Activated effector memory CD4-positive, alpha-beta T cell treated with Interleukin-2 at 50 U/mL for 16 hours (primary cell): ENCODE measurements at places on chromosomes 7 and 10.

GRCh38 chr10:12796401-12797160 is 204.9 kb downstream of the CCDC3 start:
- DNase-seq, result no peak

DNA sequence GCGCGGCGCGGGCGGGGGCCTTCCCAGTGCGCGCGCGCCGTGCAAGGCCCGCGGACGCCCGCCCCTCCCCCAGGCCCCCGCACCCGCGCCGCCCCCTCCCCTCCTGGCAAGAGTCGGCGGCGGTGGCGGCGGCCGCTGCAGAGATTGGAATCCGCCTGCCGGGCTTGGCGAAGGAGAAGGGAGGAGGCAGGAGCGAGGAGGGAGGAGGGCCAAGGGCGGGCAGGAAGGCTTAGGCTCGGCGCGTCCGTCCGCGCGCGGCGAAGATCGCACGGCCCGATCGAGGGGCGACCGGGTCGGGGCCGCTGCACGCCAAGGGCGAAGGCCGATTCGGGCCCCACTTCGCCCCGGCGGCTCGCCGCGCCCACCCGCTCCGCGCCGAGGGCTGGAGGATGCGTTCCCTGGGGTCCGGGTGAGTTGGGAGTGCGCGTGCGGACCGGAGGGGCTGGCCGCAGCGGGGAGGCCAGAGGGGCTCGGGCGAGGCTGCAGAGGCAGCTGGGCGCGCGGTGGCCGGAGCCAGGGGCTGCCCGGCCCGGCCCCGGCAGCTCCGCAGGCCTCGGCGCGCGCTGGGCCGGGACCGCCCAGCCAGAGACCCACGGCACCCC is at the start of gene BMPR1A:
Gene BMPR1A, plus strand, starts transcription at position 109 of the 602 bp plus-strand sequence. CDS start 119,400 bp downstream, outside the sequence.
- DNase-seq, result no peak

DNA sequence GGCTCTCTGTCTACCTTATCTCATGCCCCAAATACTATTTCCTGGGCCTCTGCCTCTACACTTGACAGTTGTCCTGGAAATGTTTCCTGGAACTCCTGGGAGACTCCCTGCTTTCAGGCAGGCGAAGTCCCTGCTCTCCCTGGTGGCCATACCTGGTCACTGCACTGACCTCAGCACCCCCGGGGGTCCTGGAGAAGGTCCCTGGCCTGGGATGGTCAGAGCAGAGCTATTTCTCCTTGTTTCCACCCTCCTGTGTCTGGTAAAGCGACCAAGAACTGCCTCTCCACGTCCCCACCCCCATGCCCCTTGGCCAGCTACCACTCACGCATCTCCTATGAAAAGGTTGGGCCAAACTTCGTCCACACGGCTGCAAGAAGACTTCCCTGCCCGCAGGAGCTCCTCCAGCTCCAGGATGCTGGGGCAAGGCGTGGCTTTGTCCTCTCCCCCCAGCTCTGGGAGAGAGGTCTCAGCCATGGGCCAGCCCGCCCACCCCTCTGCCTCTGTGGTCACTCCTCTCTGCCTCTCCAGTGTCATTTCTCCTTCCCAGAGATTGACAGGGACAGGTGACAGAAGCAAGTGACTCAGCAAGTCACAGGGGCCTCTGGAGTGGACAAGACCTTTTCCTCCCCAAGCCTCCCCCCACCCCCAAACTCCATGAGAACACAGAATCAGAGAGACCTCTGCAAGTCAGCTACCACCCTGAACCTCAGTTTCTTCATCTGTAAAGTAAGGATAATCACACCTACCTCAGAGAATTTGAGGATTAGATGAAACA is 2.6 kb upstream of the SAMD8 start:
- no peak for DNase-seq

GRCh38 chr7:60017-60675 is 132.2 kb upstream of the FAM20C start:
- DNase-seq, result no peak

DNA sequence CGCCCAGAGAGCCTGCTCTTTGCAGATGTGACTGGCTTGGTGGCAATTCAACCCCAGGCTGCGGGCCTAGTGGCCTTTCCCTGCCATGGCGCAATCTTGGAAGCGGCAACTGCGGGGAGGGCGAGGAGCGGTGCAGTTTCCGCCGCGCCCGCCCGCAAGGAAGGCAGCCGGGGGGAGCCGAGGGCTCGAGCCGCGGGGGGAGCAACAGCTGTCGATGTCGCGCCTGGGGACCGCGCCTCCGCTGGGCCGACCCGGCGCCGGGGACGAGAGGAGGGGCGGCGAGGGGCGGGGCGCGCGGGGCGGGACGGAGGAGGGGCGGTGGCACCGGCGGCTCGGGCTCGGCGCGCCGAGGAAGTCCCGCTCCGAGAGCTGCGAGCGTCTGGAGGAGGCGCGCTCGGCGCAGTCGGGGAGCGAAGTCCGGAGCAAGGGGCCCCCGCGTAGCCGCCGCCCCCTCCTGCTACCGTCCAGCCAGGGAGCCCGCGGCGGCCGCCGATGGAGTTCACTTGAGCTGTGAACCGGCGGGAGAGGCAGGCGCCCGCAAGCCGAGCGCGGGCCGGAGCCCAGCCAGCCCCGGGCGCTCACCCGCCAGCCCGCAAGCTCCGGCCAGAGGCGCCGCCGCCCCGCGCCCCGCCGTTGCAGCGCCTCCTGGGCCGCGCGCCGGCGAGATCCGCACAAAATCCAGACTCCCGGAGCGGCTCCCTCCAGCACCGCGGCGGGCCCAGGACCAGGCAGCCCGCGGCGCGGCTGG is 438.1 kb upstream of the GALNT17 start:
- peak; percentile 46 for DNase-seq

DNA sequence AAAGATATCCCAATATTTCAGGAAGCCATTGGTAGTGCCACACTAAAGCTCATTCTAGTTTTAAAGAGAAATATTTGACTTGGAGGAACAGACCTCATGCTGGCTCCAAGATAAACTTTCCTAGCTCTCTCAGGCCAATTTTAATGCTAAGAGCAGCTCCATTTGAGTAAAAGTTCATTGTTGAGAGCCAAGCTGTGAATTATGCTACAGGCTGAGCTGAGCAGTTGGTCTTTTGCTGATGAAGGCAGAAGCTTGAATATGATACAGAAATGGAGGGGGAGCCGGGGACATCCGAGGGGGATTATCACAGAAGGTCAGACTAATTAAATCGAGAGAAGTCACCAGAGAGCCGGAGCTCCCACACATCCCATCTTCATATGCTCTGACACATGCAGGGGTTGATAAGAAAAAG is 175.7 kb upstream of the AUTS2 start:
- DNase-seq, result no peak

DNA sequence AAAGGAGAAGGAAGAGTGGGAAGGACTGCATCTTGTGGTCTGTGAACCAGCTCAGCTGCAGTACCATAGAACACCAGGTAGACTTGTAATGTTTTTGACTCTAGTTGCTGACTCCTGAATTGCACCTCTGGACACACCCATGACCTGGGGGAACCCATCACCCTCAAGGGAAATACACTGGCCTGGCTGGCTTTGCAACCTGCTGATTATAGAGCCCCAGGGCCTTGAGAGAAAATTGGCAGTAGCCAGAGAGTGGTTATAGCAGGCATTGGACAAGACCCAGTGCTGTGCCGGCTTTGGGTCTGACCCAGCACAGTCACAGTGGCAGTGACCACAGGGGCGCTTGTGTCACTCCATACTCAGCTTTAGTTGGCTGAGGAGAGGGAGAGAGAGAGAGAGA is 902.3 kb downstream of the GRID1 start:
- DNase-seq, result no peak

DNA sequence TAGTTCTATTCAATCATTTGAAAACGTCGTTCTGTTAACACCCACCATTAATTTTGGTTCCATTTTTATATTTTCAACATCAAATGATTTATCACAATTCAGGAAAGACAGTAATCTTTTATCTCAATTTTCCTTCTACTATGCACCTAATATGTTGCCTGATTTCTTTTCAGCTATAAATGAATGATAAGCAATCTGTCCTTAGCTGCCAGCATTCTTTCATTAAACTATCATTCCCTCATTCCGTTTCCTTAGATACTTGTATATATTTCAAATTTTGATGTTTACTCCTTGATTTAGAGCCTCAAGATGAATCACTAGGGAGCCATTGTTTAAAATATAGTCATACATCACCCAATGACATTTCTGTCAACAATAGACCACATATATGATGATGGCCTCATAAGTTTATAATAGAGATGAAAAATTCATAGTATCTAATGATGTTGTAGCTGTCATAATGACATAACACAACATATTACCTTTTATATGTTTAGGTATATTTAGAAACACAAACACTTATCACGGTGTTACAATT is 661.7 kb downstream of the IPMK start:
- no peak for DNase-seq

DNA sequence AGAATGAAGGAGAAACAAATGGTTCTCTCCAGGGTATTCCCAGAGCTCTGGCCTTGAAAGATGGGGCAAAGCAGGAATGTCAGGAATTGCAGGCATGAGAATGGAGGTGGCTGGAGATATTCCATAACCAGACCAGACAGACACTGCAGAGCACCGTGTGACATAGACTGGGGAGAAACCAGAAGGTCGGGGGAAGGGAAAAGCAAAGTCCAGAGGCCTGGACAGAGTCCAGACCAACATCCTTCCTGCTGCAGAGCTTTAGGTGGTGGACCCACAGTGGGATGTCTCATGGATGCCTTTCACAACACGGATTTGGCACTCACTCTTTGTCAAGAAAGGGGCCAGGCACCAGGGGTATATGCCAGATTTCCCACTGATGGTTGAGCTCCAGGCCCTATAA is 177.2 kb upstream of the INHBA start:
- DNase-seq, result no peak
